ENCODE measurements at places on chromosomes 11 and 22.

DNA sequence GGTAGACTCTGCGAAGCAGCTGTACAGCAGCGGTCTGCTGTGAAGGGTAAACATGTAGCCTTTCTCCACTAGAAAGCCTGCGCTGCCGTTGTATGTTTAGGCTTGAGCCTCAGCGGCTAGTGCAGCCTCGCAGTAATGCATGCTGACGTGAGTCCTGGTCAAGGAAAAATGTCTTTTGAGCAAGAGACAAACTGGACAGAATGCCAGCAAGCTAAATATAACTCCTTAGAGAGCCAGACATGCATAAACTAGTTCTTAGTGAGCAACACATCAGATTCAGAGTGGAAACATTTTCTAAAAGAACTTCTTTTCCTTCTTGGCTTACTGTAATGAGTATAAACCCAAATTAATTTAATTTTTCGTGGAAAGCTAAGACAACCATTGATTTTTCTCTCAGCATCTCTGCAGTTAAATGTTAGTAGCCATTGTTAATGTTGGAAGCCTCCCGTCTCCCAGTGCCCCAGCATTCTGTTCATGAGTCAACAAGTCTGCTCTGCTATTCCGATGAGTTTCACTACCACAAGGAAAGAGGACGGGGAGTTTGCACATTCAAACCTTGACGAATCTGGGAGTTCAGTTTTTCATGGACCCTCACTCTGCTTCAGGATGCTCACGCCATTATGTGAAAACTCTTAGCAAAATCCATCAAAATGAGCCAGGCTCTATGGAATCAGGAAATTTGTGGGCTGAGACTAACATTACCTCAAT lies 51.4 kb downstream of the JAM3 start:
- no peak for DNase-seq

DNA sequence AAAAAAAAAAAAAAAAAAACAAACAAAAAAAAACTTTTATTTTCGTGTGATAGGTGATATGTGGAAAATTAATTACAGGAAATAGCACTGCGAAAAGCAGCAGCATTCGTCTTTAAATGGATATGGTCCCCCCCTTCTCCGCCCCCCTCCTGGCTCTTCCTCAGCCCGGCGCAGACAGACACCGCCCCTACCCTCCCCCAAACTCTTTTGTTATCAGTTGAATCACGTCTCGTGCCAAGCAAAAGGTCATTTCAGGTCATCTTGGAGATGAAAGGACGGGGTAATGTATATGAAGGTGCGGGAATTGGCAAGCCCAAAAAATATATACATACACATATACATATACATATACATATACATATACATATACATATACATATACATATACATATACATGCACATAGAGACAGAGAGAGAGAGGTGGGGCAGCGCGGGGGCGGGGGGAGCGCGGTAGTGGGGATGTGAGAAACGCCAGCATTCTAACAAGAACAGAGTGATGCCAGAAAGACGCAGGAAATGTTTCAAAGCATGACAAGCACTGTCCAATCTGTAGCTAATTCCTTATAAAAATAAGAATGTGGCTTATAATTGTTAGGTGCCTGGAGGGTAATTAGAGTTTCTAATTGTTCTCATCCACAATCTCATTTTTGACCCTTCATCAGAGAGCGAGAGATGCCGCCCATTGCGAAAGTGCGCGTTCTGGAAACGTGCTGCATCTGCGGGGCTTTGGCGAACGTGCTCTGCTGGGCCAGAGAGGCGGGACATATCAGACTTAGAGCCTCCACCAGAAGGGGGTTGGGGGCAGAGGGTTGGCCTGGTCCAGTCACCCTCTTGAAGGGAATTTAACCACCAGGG lies 214.5 kb upstream of the UBASH3B start:
- DNase-seq, result no peak

- DNase-seq, result peak; percentile 46
Observed at GRCh38 chr11:8810540-8811301, 100.3 kb upstream of the AKIP1 start.

DNA sequence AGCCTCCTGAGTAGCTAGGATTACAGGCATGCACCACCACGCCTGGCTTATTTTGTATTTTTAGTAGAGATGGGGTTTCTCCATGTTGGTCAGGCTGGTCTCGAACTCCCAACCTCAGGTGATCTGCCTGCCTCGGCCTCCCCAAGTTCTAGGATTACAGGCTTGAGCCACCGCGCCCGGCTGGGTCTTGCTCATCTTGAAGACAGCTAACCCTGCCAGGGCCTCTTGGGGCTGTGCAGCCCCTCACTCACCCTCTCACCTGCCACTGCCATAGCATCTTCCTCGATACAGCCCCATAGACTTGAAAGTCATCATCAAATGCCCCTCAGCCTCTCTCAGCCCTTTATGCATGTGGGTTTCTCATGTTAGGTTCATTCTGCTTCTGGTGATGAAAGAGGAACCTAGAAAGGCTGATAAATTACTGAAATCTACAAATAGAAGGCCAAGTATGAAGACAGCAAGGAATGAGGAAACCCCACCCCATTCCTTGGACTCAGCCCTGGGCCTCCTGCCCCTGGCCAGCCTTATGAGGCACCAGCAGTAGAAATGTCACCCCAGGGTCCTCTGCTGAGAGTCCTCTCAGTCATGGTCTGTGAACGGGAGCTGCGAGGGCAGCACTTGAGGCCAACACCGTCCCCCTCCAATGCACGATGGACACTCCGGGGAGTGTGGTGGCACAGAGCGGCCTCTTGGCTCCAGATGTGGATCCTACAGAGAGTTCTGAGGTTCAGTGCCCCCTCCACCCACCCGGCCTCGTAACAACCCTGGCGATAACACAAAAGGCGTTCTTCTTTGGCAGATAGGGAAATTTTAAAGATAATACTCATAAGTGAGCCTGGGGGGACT lies 24.8 kb downstream of the SCGB1A1 start:
- DNase-seq, result peak; percentile 85

- no peak for DNase-seq
Observed at GRCh38 chr11:130825983-130826382, 90.3 kb downstream of the SNX19 start.

DNA sequence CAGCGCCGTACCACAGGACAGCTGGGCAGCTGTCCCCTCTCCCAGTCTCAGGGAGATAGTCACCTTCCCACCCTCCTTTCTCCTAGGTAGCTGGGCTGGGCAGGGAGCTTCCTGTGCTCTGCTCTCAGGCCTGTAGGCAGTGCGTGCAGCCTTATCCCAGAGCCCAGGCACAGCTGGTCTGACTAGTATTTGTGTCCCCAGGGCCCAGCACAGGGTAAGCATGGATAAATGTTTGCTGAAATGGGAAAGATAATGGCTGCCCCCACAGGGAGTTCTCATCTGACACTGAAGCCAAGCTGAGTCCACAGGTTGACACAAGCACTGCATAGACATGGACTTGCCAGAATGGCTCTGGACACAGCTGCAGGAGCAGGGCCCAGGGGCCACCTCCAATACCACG lies 9.8 kb downstream of the SLC15A3 start:
- DNase-seq, result no peak

- no peak for DNase-seq
Observed at GRCh38 chr22:31474743-31475142, 14.9 kb downstream of the EIF4ENIF1 start.

GRCh38 chr11:33553486-33553885 lies 147.1 kb downstream of the C11orf91 start:
- DNase-seq, result no peak
